ENCODE measurements at places on chromosomes 4 and X.
A peak's percentile ranks its signal among the peaks of the same experiment; 100 is the strongest.

DNA sequence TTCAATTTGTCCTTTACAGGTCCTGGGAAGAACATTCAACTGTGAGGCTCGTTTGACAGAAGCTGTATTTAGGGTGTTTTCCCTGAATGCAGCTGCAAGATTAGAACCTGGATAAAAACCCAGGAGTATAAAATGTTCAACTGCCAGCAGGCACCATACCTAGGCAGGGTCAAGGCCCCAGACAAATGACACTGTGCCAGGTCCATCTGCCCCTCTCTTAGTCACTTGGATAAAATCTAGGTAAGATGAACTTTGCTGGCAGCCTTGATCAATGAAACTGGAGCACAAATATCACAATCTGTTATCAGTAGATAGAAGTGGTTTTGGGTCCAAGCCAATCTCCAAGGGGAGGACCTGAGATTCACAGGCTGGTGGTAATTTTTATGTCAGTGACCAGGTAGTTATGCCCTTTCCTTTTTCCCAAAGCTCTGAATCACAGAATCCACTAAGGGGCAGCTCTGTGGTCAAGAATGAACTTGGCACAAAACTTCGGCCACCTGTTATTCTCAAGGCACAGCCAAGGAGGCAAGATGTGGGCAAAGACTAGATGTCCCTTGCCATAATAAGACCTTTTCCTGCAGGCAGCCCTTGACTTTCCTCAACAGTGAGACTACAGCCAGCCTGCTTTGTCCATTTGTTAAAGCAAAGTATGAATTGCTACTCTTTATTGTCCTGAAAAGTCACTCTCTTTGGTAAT lies 501.0 kb downstream of the PPARGC1A start:
- no peak for DNase-seq

DNA sequence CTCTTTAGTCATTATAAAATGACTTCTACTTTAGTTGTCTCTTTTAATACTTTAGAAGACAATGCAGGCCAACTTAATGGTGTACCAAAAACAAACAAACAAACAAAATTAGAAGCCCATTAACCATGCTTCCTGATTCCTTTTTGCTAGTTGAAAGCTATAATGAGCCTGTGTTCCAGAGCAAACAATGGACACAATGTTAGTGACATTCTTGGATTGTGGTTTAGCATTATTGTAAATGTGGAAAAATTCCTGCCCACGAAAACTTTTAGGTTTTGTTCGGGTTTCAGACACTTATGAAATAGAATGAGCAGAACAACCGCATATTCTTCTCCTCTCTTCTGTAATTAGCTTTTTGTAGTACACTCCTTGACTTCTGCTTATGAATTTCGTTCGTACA lies 1682.7 kb upstream of the PCDH7 start:
- no peak for DNase-seq

DNA sequence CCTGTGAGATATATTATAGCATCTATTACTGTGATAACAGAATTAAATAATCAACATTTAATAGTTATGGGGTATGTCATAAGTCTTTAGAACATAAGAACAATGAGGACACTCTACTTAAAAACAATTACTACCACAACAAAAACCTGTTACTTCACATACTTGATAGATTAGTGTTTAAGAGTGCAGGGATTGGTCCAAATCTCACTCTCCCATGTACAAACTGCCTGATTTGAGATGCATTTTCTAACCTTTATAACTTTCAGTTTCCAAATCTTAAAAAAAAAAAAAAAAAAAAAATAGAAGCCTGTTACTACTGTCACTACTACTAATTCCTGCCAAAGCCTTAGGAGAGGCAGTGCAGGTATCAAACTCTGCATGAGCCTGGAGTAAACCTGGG lies 5.6 kb downstream of the PCDH18 start:
- DNase-seq = no peak

GRCh38 chrX:140389331-140389730 lies 115.5 kb downstream of the SOX3 start:
- DNase-seq = peak; percentile 16

- peak; percentile 50 for DNase-seq
Observed at GRCh38 chrX:9873952-9874351, 87.7 kb downstream of the SHROOM2 start.

GRCh38 chr4:38091636-38092035 lies 131.4 kb downstream of the PTTG2 start:
- DNase-seq = peak; percentile 2

- DNase-seq = peak; percentile 64
Observed at GRCh38 chr4:36243355-36244256, 708 bp downstream of the ARAP2 start.

- DNase-seq = no peak
Observed at GRCh38 chr4:37073226-37073840, 171.2 kb upstream of the NWD2 start.

DNA sequence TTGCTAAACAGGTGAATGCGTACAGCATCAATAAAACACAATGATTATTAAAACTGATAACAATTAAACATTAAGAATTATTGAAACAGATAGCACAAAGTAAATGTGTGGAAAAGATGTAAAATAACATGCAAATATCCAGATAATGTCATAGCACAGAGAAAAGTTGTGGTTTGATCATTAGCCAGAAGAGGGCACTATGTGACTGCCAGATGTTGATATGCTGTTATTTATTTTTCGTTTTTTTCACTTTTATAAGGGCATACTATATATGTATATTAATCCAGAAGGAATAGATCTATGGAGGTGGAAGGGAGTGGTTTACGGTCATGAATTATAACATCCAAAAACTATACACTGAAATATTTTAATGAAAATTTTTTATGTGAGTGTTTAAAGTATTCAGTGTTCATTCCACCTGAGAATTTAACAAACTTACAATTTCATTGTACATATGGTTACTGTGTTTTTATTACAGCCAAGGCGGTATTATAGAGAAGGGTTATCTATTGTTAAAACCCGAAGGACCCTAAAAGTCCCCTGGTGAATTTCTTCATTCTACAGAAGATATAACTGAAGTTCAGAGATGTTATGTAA lies 211.9 kb upstream of the UGT8 start:
- peak; percentile 33 for DNase-seq
